SJSA1 (cell line): ENCODE measurements at places on chromosomes 7 and 10. TPM values are rescaled to one million over a fixed set of nuclear protein-coding genes. Genes with fewer than 3 reads are reported as not detected.

Gene LLCFC1
- total RNA-seq, result not detected in 2 replicates

Gene CYP3A5
- total RNA-seq, result 0.37 and 1.8 TPM in 2 replicates

DNA sequence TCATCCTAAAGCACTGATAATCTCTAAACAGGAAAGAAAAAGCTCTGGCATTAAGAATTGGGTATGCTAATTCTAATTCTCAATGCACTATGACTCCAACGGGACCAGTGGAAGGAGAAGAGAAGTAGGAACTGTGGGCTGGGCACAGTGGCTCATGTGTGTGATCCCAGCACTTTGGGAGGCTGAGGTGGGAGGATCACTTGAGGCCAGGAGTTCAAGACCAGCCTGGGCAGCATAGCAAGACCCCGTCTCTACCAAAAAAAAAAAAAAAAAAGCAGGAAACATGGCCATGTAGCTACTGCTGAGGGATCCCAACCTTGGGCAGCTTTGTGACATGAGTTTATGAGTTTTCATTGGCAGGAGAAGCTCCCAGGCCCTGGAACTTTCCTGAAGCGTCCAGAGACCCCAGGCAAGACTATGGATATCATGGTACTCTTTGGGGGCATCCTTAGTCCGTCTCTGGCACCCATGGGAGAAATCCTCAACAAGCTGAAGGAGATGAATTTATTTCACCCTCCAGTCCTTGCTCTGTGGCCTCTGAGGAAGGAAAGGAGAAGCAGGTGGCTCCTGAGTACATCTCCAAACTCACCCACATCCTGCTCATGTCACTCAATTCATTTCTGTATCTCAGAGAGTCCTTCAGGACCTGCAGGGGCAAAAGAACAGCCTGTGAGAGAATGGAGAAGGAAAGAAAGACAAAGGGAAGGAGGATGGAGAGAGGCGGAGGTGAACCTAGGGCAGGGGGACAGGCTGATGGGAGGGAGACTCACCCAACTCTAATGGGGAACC lies 99.5 kb downstream of the SPDYE5 start:
- peaks cover 16% of the 10 kb centered on the region for H3K36me3 ChIP-seq
- no peaks in the 10 kb centered on the region for H3K27me3 ChIP-seq
- no peak for DNase-seq

Gene ELOVL3
- total RNA-seq, result not detected in 2 replicates

DNA sequence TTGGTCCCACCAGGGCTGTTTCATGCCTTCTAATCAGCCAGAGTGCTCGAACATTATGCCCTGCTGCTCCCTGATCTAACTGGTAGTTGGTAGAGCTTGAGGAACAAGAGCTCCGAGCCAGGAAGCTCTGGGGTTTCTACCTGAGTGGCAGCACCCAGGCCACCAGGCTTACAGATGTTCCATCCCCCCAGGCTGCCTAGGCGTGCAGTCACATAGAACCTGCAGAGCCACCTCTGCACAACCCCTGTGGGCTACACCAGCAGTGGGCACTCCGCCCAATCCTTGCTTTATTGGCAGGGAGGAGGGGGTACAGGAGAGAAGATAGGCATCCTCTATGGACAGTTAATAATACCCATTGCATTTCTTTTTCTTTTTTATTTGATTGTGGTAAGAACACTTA lies 21.8 kb downstream of the MAP3K8 start:
- H3K27ac ChIP-seq, result no peak overlapping the region
- no peak for DNase-seq
- no peaks in the 10 kb centered on the region for H3K36me3 ChIP-seq
- no peak overlapping the region for H3K4me3 ChIP-seq
- no peaks in the 10 kb centered on the region for H3K27me3 ChIP-seq

GRCh38 chr7:125136755-125137532 lies 207.3 kb upstream of the POT1 start:
- no peak overlapping the region for H3K27ac ChIP-seq
- H3K36me3 ChIP-seq, result no peaks in the 10 kb centered on the region
- H3K4me1 ChIP-seq, result peaks cover 4% of the 10 kb centered on the region; the same call in 1 of the 2 replicates
- no peak for DNase-seq

- peaks cover 14% of the 10 kb centered on the region for H3K4me1 ChIP-seq
- H3K27ac ChIP-seq, result no peak overlapping the region
- no peak overlapping the region for H3K4me3 ChIP-seq
- no peaks in the 10 kb centered on the region for H3K36me3 ChIP-seq
- no peaks in the 10 kb centered on the region for H3K27me3 ChIP-seq
These were observed 46.3 kb downstream of the SYPL1 start for GRCh38 chr7:106065575-106066500.

DNA sequence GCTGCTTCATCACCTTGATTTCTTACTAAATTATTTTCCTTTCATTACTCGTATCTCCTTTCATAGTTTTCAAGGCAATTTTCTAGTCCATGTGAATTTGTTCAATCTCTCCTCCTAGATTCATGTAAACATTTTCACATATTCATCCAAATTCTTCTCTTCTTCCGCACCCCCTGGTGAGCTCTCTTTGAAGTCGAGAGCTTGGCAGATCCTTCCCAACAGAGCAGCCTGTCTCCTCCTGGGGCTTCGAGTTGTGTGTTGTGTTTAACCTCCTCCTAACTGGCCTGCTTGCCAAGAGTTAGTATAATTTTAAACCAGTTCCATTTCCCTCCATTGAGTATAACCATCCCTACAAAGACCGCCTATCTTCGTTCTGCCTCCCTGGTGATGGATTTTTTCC lies 272.4 kb upstream of the CELF2 start:
- DNase-seq, result no peak
- no peaks in the 10 kb centered on the region for H3K27me3 ChIP-seq
- H3K27ac ChIP-seq, result no peak overlapping the region
- no peaks in the 10 kb centered on the region for H3K4me1 ChIP-seq
- H3K4me3 ChIP-seq, result no peak overlapping the region
- H3K36me3 ChIP-seq, result no peaks in the 10 kb centered on the region

Gene EN2
- total RNA-seq, result 0.11 TPM in 1 of 2 replicates, not detected in the other

DNA sequence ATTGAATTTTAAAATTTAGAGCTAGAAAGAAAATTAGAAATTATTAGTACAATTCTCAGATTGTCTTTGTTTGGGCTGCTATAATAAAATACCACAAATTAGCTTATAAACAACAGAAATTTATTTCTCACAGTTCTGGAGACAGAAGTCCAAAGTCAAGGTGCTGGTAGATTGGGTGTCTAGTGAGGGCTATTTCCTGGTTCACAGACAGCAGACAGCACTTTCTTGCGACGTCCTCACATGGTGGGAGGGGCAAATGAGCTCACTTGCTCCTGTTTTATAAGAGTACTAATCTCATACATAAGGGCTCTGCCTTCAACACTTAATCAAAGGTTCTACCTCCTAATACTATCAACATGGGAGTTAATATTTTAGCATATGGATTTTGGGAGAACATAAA lies 134.1 kb downstream of the MDFIC start:
- DNase-seq, result no peak
- no peaks in the 10 kb centered on the region for H3K4me1 ChIP-seq
- H3K36me3 ChIP-seq, result no peaks in the 10 kb centered on the region
- H3K4me3 ChIP-seq, result no peak overlapping the region
- no peaks in the 10 kb centered on the region for H3K27me3 ChIP-seq
- no peak overlapping the region for H3K27ac ChIP-seq

- no peak overlapping the region for H3K4me3 ChIP-seq
- no peaks in the 10 kb centered on the region for H3K27me3 ChIP-seq
- no peaks in the 10 kb centered on the region for H3K4me1 ChIP-seq
- no peak overlapping the region for H3K27ac ChIP-seq
- no peaks in the 10 kb centered on the region for H3K36me3 ChIP-seq
These were observed 6.3 kb upstream of the C10orf71 start for GRCh38 chr10:49292565-49293207.

Gene MMP21
- total RNA-seq, result not detected in 2 replicates

Gene SSC4D
- 0.34 TPM in 1 of 2 replicates, not detected in the other for total RNA-seq

DNA sequence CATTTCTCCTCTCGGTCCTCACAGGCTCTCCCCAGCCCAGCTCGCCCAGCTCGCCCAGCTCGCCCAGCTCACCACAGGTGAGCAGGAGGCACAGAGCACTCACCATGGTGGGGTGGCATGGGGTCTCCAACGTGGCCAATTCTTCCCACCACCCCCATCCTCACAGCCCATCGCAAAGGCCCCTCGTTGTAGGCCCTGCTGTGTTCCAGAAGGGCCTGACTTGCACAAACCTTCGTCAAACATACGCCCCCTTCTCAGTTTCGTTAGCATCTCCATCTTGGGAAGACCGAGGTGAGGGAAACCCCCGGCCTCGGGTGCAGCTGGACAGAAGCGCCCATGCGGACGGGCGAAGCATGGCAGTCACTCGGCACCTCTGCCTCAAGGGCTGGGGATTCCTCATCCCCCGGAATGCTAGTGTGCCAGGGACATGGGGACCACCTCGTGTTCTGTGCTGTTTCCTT lies 304.6 kb downstream of the TNS3 start:
- DNase-seq, result no peak
- H3K4me3 ChIP-seq, result no peak overlapping the region
- peaks cover 9% of the 10 kb centered on the region for H3K4me1 ChIP-seq
- H3K27me3 ChIP-seq, result no peaks in the 10 kb centered on the region
- H3K36me3 ChIP-seq, result peaks cover 61% of the 10 kb centered on the region

- DNase-seq, result no peak
- peaks cover 3% of the 10 kb centered on the region; the same call in 1 of the 2 replicates for H3K27me3 ChIP-seq
These were observed 90.0 kb downstream of the TFEC start for GRCh38 chr7:115940460-115941060.

Gene H2BK1
- not detected in 2 replicates for total RNA-seq

DNA sequence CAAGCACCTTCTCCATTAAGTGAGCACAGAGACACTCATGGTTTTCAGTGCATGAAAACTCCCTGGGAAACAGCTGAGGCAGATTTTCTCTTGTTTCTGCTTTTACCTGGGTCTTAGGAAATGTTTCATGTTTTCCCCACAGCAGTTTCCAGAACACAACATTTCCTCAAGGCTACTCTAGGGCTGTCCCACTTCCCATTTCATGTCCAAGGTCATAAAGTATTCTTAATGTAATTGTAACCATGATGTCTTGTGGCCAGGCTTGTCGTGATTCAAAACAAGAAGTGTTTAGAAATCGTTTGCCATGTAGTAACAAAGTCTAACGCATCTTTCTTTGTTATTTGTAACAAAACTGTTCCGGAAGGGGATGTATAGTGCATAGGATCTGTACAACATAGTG lies 83.8 kb upstream of the NRP1 start:
- H3K4me1 ChIP-seq, result peaks cover 13% of the 10 kb centered on the region
- no peaks in the 10 kb centered on the region for H3K36me3 ChIP-seq
- DNase-seq, result no peak
- H3K27ac ChIP-seq, result no peak overlapping the region
- no peaks in the 10 kb centered on the region for H3K27me3 ChIP-seq

DNA sequence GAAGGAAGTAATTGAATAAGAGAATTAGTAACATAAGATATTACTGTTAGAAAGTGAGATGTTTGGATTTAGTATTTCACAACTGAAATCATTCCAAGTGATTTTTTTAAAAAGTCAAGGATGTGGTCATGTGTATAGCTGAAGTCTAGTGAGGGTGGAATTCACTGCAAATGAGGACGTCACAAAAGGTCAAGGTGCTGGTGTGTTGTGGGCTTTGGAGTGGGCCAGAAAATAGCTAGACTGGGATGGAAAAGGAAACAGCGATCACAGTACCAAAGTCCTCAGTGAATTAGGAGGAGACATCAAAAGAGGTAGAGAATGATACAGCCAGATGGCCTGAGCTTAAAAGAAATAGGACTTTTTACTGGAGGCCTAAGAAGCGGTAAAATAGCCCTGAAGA lies 272.8 kb downstream of the DYNC1I1 start:
- no peak for DNase-seq
- H3K27ac ChIP-seq, result no peak overlapping the region
- no peaks in the 10 kb centered on the region for H3K4me1 ChIP-seq
- H3K4me3 ChIP-seq, result no peak overlapping the region
- H3K27me3 ChIP-seq, result no peaks in the 10 kb centered on the region

DNA sequence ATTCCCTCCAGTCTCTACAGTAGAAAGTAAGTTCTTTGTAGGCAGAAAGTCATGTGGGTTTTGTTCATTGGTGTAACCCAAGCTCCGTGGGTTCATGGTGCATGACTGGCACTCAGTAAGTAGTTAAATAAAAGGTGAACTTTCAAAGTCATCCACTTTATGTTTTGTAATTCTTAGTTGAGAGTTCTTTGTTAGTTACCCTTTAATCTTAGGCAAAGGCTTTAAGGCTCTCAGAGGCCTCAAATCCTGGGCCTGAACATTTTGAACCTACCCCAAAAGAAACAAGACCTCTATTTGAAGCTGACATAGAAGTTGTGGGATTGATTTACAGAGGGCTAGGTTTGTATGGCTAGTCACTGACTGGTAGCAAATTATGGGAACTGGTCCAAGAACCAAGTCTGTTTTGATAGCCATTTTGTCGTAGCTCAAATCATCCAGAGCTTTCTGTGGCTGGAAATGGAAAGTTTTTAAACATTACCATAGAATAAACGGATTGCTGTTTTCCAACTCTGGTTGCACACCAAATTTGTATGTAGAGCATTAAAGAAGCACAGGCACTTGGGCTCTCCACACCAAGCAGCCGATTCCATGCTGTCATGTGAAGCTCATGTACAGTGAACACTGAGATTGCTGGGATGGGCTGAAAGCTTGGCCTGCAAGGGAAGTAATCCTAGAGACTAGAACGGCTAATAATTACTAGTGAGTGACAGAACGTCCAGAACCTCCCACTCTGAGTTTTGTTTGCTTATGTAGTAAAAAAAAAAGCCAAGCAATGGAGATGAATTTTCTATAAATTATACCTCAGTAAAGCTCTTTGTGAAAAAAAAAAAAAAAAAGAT lies 53.5 kb downstream of the DENND11 start:
- no peak overlapping the region for H3K27ac ChIP-seq
- no peaks in the 10 kb centered on the region for H3K4me1 ChIP-seq
- H3K4me3 ChIP-seq, result no peak overlapping the region
- no peaks in the 10 kb centered on the region for H3K27me3 ChIP-seq

DNA sequence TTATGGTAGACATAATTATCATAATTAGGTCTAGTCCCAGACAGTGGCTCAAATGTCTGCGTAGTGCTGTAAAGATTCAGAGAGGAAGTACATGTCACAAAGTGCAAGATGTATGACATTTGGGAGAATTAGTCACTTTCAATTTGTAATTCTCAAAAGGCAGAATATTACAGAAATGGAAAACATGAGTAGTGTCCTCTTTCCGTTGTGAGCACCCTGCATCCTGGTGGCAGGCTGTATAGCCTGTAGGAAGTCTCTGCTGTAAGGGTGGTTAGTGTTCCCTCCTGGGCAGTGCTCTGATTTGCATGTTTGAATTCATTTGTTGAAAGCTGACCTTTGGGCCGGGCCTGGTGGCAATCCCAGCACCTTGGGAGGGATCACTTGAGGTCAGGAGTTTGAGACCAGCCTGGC lies 17.0 kb downstream of the CDK14 start:
- no peak overlapping the region for H3K27ac ChIP-seq
- no peak overlapping the region for H3K4me3 ChIP-seq
- no peaks in the 10 kb centered on the region for H3K36me3 ChIP-seq
- no peaks in the 10 kb centered on the region for H3K27me3 ChIP-seq
- no peaks in the 10 kb centered on the region for H3K4me1 ChIP-seq
- no peak for DNase-seq

GRCh38 chr7:46244757-46245156 lies 323.7 kb upstream of the IGFBP3 start:
- no peak overlapping the region for H3K4me3 ChIP-seq
- H3K27ac ChIP-seq, result no peak overlapping the region
- DNase-seq, result no peak
- H3K27me3 ChIP-seq, result no peaks in the 10 kb centered on the region

Gene HTR5A
- total RNA-seq, result not detected in 2 replicates

- no peak overlapping the region for H3K27ac ChIP-seq
- no peaks in the 10 kb centered on the region for H3K4me1 ChIP-seq
- no peak for DNase-seq
- H3K36me3 ChIP-seq, result no peaks in the 10 kb centered on the region
These were observed 41.9 kb downstream of the TAS2R41 start for GRCh38 chr7:143519411-143520131.

Gene ITGB8
- 1.3 and 3.6 TPM in 2 replicates for total RNA-seq
